Stimulated activated CD4-positive, alpha-beta T cell treated with anti-CD3 and anti-CD28 coated beads, Interleukin-15, amount 100 ng/mL, for 1 hour (primary cell): ENCODE measurements at places on chromosomes 2 and 18.

GRCh38 chr2:164779383-164780057 is 62.1 kb downstream of the COBLL1 start:
- no peak for DNase-seq

GRCh38 chr18:79250301-79250981 is 145.3 kb upstream of the NFATC1 start:
- no peak for DNase-seq

- no peak for DNase-seq
Observed at GRCh38 chr18:67132919-67133318, 383.6 kb downstream of the DSEL start.

GRCh38 chr18:62399781-62400308 is 74.7 kb downstream of the TNFRSF11A start:
- DNase-seq, result no peak

- DNase-seq, result no peak
Observed at GRCh38 chr2:31996571-31997150, 14.1 kb downstream of the MEMO1 start.

DNA sequence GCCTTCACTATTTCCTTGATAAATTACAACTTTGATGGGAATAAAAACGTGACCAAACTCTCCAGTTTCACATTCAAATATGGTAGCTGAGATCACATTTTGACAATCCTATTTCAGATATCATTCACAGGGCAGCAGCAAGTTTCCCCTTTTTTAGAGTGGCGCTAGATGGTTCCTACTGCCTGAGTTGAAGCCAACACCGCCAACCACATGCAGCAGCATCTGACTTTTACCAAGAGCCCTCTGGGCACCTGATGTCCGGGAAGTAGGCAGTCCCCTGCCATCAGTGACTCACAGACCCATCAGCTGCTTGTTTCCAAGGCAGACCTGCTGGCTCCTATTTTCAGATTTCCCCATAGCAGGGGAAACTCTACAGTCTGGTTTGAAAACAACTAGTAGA is 4.0 kb upstream of the MREG start:
- no peak for DNase-seq

DNA sequence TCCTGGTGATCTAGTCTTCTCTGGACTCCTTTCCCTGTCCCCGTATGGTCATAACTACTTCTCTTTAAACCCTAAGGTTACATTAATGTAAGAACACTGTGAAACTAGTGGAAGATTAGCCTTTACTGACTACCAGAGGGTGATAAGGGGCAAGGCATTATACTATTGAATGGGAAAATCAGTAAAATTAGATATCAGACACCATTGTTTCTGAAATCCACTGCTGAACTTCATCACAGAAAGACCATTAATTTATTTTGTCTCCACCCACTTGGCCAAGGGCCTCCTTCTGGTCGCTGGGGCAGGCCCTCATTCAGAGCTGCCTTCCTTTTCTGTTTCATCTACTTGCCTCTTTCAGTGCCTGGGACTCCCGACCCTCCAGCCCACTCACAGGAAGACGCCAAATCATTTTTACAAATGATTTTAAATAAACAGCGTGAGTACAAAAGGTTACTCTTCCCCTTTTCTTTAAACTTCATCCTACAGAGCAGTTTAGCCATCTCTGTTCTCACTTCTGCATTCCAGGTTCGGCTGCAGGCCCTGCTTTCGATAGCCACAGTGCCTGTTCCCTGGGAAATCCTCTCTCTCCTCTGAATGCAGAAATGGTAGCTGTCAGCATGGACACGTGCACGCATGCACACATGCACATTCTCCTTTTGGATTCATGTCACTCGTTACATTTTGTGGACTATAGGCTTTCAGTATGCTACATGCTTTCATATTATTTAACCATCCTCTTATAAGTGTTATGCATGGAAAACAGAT is 70.3 kb upstream of the DOCK10 start:
- no peak for DNase-seq

DNA sequence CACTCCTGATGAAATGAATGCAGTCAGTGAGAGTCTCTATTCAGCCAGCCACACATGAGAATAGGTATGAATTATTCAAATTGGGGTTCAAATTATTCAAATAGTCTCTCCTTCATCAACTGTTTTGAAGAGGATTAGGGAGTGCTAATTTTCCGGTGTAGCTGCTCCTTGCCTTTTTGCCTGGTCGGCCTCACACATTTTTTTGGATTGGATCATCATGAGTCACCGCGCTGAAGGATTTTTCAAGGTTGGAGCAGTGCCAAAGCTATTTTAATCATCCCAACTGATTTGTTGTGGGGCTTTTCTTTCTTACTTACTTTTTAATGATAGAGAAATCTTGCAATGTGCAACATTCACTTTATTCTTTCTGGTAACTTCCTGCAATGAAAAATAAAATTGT is 2.4 kb upstream of the DTNA start:
- no peak for DNase-seq

DNA sequence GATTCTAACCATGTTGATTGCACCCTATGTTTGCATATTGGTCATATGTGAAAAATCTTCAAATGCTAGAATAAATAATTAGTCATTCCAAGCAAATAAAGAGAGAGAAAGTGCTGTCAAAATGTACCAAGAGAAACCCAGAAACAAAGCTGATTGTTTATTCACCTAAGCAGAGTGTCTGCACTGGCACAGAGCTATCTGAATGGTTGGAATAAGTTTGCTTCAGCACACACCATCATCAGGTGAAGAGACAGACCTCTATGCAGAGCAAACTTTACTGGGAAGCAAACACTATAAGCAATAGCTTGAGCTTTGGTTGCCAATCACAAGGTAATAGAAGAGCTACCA is 25.4 kb downstream of the DSG4 start:
- DNase-seq, result no peak

GRCh38 chr2:85179541-85179940 is 46.3 kb downstream of the TCF7L1 start:
- DNase-seq, result no peak

- no peak for DNase-seq
Observed at GRCh38 chr2:175842996-175843395, 159.1 kb downstream of the LNPK start.

DNA sequence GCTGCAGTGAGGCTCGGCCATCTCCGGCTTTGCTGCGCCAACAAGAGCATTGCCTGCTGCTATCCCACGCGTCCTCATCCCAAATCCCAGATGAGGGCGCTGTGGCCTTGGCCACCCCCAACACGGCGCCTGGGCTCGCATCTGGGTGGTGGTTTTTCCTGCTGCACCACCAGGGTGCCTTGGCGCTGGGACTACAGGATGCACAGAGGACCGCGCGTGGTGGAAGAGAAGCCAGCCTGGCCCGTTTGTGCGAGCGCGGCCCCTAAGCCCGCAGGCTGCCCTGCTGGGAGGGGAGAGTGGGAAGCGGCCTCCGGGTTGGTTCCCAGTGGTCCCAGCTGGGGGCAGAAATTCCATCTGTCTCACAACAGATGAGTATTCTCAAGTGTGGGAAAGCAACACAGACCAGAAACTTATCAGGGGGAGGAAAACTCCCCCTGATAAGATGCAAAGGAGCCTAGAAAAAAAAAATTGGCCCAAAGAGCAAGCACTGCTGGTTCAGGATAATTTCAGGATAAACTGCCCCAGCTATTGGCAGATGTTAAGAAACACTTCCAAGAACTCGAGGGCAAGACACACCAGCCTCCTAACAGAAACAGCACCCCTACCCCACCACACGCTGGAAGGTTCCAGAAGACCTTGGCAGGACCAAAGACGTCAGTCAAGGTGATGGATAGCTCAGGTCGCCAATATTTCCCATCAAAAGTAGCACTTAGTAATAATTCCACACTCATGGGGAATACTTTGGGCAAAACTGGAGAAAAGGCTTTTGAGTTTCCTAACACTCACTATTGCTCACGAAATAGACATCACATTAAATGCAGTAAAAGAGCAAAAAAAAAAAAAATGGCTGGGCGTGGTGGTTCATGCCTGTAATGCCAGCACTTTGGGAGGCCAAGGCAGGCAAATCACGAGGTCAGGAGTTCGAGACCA is 152.1 kb downstream of the PXDN start:
- DNase-seq, result no peak

DNA sequence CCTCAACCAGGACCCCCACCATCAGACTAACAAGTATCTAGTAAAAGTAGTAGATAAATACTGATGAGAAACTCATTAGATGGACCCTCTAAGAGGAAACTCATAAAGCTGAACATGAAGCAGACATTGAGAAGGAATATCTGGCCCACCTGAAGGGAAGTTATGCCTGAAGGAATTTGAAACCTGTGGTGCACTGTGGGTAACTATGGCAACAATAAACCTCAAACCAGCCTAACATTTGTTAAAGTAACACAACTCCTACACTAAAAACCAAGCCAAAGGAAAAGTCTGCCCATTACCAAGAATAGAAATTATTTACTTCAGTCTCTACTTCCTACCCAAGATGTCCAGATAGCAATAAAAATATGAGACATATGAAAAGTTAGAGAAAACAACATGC is 43.4 kb downstream of the KIAA1328 start:
- DNase-seq, result no peak

DNA sequence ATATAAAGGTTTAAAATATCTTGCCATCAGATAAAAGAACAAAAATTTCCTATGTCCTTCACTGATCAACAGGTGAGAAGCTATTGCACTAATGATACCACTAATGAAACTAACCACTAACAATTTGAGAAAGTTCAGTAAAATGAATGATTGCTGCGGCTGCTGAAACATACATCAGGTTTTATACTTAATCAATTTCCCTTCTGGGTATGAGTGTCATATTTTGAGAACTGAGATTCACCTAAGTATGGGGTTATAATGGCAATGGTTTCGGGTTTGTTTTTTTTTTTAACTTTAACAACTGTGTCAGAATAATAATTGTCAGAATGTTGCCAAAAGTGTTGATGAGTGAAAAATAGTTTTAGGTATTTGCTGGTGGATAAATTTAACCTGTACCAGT is 151.3 kb upstream of the SLC39A10 start:
- no peak for DNase-seq

GRCh38 chr2:168455645-168456520 is at the start of gene CERS6:
Gene CERS6, plus strand, starts transcription at chr2:168456272. Its CDS starts 177 bp downstream, at chr2:168456449.
- DNase-seq, result peak; percentile 51

GRCh38 chr2:181952404-181953226 is 33.0 kb upstream of the PPP1R1C start:
- DNase-seq, result no peak

- no peak for DNase-seq
Observed at GRCh38 chr2:146652311-146652710, 1192.5 kb upstream of the ACVR2A start.

GRCh38 chr2:26485725-26486418 is 7.9 kb upstream of the OTOF start:
- no peak for DNase-seq

- DNase-seq, result no peak
Observed at GRCh38 chr2:196592331-196592910, 47.1 kb upstream of the CCDC150 start.

DNA sequence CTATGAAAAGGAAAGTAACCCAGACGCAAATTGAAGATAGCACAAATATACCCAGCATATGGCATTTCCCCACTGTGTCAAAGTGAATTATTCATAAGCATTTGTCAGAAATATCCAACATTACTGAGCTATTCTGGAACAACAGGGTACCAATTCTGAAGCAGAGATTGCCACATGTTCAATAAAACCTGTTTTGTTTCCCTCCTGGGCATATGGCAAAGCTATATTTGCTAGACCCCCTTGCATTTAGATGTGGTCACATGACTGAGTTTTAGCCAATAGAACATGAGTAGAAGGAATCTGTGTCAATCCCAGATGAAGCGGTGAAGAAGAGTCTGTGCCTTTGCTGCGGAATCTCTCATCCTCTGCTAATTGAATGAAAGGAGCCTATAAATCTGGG is 296.4 kb upstream of the DLGAP1 start:
- no peak for DNase-seq
